Activated CD8-positive, alpha-beta memory T cell treated with anti-CD3 and anti-CD28 coated beads, Interleukin-2, amount 10 ng/mL, durations not matched to agents 7 days and 5 days (primary cell): ENCODE measurements at places on chromosomes 1 and 21. TPM values are rescaled to one million over a fixed set of nuclear protein-coding genes. Genes with fewer than 3 reads are reported as not detected.

Gene PLA2G2F
- total RNA-seq, result not detected

Gene TMEM269
- not detected for total RNA-seq

Gene SPRR2G
- total RNA-seq, result not detected

Gene KIAA0040
- 54.8 TPM for total RNA-seq

Gene FAM151A
- total RNA-seq, result not detected

GRCh38 chr1:168243636-168244212 is 17.9 kb downstream of the SFT2D2 start:
- peak; percentile 76 for DNase-seq

- DNase-seq, result no peak
Observed at GRCh38 chr21:45850181-45850580, 131.4 kb upstream of the COL6A1 start.

DNA sequence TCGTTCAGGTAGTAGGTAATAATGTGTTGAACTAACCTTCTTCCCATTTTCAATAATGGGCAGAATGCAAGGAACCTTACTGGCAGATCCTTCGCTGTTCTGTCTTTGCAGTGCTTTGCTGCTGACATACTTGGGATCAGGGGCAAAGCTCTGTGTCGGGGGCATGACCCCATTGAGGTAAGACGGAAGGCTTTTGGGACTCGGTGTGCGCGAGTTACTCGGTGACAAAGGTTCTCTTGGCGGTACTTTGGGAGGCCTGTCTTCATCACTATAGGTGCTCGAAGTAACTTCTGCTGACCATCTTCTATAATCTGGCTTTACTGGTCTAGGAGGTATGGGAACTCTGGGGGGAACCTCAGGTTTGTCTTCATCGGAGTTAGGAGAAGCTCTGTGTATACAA is 12.7 kb downstream of the ERRFI1 start:
- DNase-seq, result no peak

DNA sequence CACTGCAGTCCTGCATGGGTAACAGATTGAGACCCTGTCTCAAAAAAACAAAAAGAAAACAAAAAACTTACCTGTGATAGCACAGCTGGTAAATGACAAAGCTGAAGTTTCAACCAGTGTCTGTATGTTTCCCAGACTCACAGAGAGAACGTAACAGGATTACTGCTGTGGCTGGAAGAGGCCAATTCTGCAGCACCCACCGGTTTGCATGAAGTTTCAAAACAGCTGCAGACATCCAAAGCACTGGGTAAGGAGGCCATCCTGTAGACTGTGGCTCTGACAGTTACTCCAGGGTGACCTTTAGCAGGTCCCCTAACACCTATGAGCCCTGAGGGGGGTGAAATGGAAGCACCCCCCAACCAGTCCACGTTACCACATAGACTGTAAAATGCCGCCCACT is 7.5 kb downstream of the ID3 start:
- no peak for DNase-seq

DNA sequence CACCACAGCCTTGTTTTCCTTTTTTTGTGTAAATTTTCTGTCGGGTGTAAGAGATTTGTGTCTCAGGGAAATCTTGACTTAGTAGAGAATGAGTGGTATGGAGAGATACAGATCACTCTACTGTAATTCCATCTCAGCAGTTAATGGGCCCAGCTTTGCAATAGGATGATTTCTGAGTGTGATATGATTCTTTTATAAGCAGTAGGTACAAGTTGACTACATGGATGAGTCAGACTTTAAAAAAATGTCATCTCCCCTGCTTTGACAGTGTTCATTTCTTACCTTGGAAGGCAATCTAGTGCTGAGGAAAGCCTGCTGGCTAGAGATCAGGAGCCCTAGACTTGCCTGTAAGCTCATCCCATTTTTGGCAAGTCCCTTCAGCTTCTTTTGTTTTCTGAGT is 261.9 kb downstream of the RYR2 start:
- no peak for DNase-seq

DNA sequence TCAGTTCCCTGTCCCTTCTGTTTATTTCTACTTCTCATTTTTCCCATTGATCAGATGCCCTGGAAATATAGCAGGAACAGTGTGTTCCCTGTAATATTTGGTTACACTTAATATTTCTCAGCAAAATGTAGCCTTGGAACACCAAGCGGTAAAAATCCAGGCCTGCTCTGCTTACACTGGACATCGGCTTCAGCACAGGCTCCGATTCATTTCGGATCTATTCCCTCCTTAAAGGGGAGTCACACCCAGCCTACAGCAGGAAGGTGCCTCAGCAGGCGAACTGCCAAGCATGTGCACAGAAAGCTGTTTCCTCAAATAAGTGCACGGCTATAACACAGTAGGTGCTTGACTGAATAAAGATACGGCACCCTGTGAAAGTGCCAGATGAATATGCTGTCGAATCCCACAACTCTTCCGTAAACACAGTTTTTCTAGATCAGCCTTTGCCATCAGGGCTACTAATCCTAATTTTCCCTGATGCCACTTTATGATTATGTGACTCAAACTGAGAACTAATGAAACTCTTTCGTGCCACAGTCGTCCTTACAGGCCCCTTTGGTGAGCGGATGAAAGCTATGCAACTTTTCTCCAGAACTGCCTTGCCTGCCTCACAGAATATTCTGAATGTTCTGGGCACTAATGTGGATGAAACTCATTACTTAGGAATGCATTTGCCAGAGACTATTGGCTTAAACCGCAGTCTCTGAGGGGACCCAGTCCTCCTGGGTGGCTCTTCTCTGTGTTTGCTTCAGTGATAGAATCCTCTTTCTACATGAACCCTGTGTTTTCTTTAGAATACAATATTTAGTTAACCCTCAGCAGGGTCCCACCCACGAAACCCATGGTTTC is 275.5 kb upstream of the RUNX1 start:
- no peak for DNase-seq

- DNase-seq, result no peak
Observed at GRCh38 chr21:21813289-21813688, 815.1 kb downstream of the NCAM2 start.

DNA sequence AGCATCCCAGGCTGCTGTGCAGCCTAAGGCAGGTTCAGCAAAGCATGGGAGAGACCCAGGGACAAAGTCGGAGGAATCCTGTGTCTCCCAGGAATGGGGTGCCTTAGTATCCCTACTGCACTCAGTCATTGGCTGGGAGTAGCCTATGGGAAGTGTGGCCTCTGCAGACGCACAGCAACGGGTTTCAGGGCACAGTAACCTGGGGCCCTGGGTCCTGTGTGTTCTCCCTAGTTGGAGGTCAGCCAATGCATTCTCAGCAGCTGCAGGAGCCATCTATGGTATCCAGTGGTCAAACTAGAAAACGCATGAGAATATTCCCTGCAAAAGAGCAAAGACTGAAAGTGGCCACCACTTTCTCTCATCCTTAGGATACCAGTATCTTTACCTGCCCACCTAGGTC is 13.7 kb upstream of the C1orf21 start:
- DNase-seq, result no peak

DNA sequence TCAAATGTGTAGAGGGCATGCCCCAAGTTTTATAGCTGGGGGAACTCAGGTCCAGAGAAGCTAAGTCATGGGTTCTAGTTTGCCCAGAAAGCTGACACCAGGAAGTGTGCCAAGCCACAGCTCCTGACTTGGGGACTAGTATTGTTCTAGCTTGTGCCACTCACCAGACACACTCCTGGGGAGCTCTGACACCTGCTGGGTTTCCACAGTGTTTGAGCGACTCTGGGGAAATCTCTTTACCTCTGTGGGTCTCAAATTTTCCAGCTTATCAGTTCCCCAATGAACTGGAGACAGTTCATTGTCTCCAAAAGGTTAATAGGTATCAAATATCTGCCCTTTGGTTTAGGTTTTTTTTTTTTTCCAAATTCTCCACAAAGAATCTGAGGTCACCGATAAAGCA is 4.2 kb downstream of the KISS1 start:
- DNase-seq, result no peak

- no peak for DNase-seq
Observed at GRCh38 chr1:245031041-245031440, 123.7 kb upstream of the KIF26B start.

DNA sequence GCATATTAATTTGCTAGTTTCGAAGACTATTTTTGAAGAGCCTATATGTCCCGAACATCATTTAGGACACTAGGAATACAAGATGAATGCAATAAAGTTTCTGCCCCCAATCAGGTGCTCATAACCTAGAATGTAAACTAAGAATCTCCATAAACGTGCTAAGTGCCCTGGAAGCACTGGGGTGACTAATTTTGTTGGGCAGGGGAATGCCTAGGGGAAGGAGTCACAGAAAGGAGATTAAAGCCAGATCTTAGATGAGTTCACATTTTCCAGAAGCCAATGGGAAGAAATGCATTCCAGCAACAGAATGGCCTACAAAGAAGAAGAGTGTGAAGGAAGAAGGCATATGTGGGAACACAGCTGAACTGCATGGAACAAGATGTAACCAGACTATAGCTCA is 19.5 kb downstream of the SCYL3 start:
- DNase-seq, result no peak

DNA sequence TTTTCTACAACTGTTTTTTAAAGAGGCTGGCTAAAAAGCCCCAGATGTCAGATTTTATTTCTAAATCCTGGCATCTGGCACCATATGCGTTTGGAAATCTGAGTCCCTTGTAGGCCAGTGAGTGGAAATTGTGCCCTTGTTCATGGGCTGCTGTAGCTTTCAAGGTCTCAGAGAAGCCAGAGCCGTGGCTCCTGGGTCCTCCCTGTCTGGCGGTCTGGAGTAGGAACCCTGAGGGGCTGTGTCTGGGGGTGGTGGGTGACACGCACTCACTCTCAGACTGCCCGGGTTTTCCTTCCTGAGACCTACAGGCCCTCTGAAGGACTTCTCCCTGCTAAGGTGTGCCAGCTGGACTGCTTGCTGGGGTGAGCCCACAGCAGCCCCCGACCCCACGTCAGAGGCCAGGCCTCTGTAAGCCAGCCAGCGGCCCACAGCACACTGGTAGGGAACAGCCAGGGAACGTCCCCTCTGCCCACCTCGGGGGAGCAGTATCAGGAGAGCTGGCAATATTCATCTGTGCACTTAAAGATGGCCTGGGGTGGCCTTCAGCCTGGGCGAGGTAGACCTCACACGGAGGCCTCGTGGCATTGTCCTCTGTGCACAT is 151.5 kb downstream of the PEX14 start:
- DNase-seq, result no peak
